ENCODE measurements at places on chromosomes 16 and 17. TPM values are rescaled to one million over a fixed set of nuclear protein-coding genes. Genes with fewer than 3 reads are reported as not detected.

- H3K27ac ChIP-seq = no peak overlapping the region
- no peak for DNase-seq
- no peak overlapping the region for H3K4me3 ChIP-seq
- no peaks in the 10 kb centered on the region for H3K27me3 ChIP-seq
- peaks cover 7% of the 10 kb centered on the region for H3K36me3 ChIP-seq
These were observed 10.9 kb upstream of the ADGRG3 start for GRCh38 chr16:57657228-57657627.

DNA sequence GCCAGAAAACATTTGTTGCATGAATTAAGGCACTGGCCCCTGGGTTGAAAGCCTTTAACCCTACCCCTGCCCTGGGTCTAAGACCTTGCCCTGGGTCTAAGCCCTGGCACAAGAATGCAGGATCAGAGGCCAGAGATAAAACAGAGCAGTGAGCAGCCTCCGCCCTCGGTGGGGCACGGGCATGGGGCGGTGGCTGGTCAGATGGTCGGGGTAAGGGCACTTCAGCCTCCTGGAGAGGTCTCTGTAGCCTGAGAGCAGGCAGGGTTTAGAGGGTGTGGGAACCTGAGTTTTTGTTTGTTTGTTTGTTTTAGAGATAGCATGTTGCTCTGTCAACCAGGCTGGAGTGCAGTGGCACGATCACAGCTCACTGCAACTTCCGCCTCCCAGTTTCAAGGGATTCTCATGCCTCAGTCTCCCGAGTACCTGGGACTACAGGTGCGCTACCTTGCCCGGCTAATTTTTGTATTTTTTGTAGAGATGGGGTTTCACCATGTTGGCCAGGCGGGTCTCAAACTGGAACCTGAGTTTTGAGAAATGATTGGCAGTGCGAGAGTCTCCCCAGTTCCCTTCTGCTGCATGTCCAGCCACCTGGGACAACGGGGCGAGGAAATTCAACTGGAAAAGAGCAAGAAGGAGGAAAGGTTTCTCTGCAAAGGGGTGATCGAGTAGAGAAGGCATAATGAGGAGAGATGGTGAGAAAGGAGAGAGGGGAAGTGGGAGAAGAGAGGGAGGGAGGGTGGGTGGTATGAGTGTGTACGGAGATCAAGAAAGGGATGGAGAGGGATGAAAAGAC is 27.7 kb downstream of the TNS4 start:
- H3K4me3 ChIP-seq = no peak overlapping the region
- peaks cover 39% of the 10 kb centered on the region for H3K4me1 ChIP-seq
- DNase-seq = no peak
- H3K36me3 ChIP-seq = no peaks in the 10 kb centered on the region
- no peak overlapping the region for H3K27ac ChIP-seq

GRCh38 chr17:79797492-79798298 is 818 bp upstream of the CBX8 start:
- H3K36me3 ChIP-seq = peaks cover 1% of the 10 kb centered on the region
- H3K27me3 ChIP-seq = peaks cover 26% of the 10 kb centered on the region
- H3K27ac ChIP-seq = no peak overlapping the region
- DNase-seq = no peak
- peaks cover 39% of the 10 kb centered on the region for H3K4me1 ChIP-seq
- H3K4me3 ChIP-seq = peak overlapping the region; percentile 79

DNA sequence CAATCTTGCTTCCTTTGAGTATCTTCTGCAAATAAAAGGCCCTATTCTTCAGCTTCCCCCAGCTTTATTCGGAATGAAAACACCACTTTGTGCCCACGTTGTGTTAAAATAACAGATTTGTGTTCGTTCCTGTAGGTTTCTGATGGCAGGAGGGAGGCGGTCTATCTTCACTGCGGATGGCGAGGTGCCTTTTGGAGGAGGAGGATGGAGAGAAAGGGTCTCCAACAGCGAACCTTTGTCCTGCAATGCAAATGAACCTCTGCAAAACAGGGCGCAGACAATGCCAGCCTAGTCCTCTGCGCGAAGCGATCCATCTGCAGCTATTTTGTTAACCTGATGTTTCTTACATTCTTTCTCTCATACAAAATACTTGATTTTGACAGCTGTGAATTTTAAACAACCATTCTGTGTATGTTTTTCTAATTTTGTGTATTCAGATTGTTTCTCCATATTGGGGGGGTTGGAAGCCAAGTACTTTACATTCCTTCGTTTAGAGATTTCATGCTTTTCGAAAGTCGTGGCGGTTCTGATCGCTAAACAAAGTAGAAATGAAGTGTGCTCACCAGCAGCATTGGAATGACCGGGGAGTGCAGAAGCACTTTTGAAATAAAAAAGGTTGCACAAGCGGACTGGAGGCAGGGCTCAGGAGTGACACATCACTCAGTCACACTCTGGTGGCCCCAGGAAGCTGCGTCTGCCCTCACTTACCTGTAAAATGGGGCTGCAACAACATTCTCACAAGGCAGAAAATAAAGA is 279.0 kb upstream of the IRX5 start:
- H3K36me3 ChIP-seq = no peaks in the 10 kb centered on the region
- no peak for DNase-seq
- H3K27me3 ChIP-seq = peaks cover 26% of the 10 kb centered on the region
- H3K4me1 ChIP-seq = peaks cover 17% of the 10 kb centered on the region
- no peak overlapping the region for H3K4me3 ChIP-seq

DNA sequence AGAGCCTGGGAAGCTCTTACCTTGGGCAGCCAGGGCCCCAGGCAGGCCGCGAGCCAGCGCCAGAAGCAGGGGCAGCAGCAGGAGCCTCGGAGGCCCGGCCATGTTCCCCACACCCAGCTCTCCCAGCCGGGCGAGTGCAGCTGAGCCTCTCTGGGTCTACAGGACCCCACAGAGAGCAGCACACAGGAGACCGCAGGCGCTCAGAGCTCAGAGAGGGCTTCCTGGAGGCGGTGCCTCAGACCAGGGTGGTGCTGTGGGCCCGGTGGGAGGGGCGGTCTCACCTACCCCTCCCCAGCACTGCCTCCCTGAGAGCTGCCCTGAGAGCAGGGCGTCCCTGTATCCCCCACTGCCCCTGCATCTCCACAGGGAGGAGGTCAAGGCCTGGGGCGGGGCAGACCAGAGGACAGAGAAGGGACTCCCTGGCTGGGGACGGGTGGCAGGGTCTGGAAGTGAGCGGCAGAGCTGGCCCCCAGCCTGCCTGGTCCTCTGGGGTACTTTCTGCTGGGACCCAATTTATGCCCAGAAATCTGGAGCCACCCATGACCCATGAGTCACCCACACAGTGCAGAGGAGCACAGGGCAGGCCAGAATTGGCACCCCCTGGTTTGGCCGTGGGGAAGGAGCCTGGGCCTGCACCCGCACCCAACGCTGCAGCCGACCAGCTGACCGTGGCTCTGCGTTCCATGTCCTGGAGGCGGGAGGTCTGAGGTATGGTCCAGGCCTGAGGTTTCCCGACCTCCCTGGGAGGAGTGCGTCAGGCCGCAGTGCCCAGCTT is at the start of gene CD7:
CD7 (minus strand) TSS at position 215 of the 775 bp plus-strand sequence; CDS start at position 102, 113 bp downstream.
- H3K27ac ChIP-seq = no peak within 1 kb of the TSS
- peaks cover 18% of the 10 kb centered on the region for H3K27me3 ChIP-seq
- H3K4me1 ChIP-seq = no peaks in the 10 kb centered on the region
- H3K4me3 ChIP-seq = no peak within 1 kb of the TSS
- no peak for DNase-seq

GRCh38 chr16:11474617-11475291 is 112.0 kb downstream of the LITAF start:
- no peak overlapping the region for H3K4me3 ChIP-seq
- no peaks in the 10 kb centered on the region for H3K36me3 ChIP-seq
- H3K27me3 ChIP-seq = peaks cover 26% of the 10 kb centered on the region

LGALS9 gene
- 2.9 TPM for total RNA-seq

DNA sequence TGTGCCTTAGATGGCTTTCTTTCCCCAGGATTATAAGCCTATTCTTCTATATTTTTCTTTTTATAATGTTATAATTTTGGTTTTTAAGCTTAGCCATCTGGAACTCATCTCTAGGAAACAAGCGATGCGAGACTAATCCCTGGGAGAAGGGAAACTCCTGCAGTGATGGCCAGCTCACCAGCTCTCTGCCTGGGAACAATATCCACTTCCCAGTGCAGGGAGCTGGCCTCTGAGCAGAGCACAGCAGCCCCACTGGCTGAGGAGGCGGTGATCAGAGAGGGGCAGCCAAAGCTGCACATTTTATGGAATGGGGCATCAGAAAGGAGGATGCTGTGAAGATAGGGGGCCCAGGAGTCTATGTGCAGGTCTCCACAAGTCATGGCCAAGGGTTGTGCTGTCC is 183.3 kb downstream of the LGALS9B start:
- H3K4me1 ChIP-seq = peaks cover 36% of the 10 kb centered on the region
- peak overlapping the region; percentile 75 for H3K27ac ChIP-seq
- no peaks in the 10 kb centered on the region for H3K27me3 ChIP-seq
- H3K36me3 ChIP-seq = peaks cover 19% of the 10 kb centered on the region

DNA sequence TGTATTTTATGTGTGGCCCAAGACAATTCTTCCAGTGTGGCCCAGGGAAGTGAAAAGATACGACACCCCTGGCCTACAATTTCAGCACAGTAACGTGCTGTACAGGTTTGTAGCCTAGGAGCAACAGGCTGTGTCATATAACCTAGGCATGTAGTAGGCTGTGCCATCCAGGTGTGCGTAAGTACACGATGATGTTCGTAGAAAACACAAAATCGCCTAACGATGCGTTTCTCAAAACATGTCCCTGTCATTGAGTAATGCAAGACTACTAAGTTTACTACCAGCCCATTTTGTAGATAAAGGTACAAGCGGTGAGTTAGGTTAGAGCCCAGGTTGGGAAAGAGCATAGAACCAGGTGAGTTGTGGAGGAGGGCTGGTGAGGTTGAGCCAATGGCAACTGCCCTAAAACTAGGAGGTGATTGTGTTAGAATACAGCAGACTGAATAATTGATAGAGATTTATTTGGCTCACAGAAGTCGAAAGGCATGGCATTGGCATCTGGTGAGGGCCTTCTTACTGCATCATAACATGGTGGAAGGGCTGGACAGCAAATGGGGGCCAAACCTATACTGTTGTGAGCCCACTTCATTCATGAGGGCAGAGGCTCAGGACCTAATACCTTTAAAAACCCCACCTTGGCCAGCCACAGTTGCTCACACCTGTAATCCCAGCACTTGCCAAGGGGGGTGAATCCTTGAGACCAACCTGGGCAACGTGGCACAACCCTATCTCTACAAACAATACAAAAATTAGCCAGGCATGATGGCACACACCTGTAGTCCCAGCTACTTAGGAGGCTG is 4.2 kb downstream of the EIF1 start:
- H3K27me3 ChIP-seq = no peaks in the 10 kb centered on the region
- peaks cover 33% of the 10 kb centered on the region for H3K36me3 ChIP-seq
- peak overlapping the region; percentile 74 for H3K27ac ChIP-seq

- H3K27ac ChIP-seq = no peak overlapping the region
- no peak overlapping the region for H3K4me3 ChIP-seq
- H3K27me3 ChIP-seq = no peaks in the 10 kb centered on the region
- no peaks in the 10 kb centered on the region for H3K36me3 ChIP-seq
- H3K4me1 ChIP-seq = no peaks in the 10 kb centered on the region
These were observed 62.3 kb upstream of the HS3ST2 start for GRCh38 chr16:22751685-22752084.

DNA sequence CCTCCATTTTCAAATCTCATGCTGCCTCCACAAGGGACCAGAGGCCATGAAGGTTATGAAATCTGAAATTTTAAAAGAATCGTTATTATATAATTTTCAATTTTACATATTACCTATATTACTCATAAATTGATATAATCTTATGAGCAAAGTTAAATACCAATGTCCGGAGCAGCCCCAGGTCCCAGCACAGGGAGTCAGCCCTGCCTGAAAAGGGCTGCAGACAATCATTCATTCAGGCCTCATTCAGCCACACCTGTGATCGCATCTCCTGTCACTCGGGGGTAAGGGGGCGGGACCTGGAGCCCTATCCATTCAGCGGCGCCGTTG is 172.5 kb downstream of the AHSP start:
- H3K36me3 ChIP-seq = peaks cover 6% of the 10 kb centered on the region
- H3K4me1 ChIP-seq = peaks cover 10% of the 10 kb centered on the region
- H3K27ac ChIP-seq = no peak overlapping the region
- peaks cover 13% of the 10 kb centered on the region for H3K27me3 ChIP-seq
- peak overlapping the region; percentile 85 for H3K4me3 ChIP-seq
- no peak for DNase-seq

C1QTNF1 gene
- 96.2 TPM for total RNA-seq

- DNase-seq = no peak
- H3K36me3 ChIP-seq = peaks cover 14% of the 10 kb centered on the region
- no peak overlapping the region for H3K27ac ChIP-seq
- H3K4me3 ChIP-seq = no peak overlapping the region
- no peaks in the 10 kb centered on the region for H3K27me3 ChIP-seq
- peaks cover 40% of the 10 kb centered on the region for H3K4me1 ChIP-seq
These were observed 2.4 kb downstream of the MIS12 start for GRCh38 chr17:5488752-5489151.

GRCh38 chr16:88382491-88383400 is at the start of gene ZNF469:
Gene ZNF469, plus strand, starts transcription at chr16:88382959. Its CDS starts 44,512 bp downstream, at chr16:88427471.
- peak within 1 kb of the TSS; percentile 80 for H3K4me3 ChIP-seq
- H3K27me3 ChIP-seq = no peaks in the 10 kb centered on the region
- peak; percentile 68 for DNase-seq
- H3K36me3 ChIP-seq = peaks cover 3% of the 10 kb centered on the region

DNA sequence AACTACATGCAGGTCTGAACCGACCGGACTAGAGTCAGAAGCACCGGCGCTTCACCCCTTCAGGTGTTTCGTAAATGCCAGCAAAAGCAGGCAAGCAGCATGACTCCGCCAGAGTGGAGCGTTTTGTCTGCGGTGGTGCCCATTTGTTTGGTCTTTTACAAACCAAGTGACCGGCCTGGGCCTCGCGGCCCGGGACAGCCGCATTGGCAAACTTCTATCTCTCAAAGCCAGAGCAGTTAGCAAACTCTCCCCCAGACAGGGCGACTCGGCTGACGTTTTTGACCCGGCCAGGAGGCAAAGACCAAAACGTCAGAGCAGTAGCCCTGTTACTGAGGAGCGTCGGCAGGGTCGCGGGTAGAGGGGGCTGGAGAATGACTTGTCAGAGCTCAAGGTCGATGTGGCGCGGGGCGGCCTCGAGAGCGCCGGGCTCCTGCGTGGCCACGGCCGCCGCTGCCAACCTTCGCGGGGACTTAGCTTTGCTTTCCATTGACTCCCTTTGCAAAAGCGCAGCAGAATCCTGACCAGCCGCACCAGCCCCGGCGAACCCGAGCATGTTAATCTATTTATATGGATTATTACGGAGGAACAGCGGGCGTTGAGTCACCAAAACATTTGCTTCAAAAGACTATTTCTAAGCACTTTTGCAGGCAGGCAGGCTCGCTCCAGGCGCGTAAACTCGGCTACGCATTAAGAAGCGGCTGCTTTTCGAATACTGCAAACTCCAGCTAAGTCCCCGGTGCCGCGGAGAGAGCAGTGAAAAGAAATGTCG is 763 bp upstream of the SOX9 start:
- no peak for DNase-seq
- H3K27me3 ChIP-seq = peaks cover 20% of the 10 kb centered on the region
- H3K36me3 ChIP-seq = peaks cover 11% of the 10 kb centered on the region
- H3K4me3 ChIP-seq = peak overlapping the region; percentile 98
- peaks cover 53% of the 10 kb centered on the region for H3K4me1 ChIP-seq
- H3K27ac ChIP-seq = peak overlapping the region; percentile 49

- DNase-seq = no peak
- no peak overlapping the region for H3K27ac ChIP-seq
- H3K36me3 ChIP-seq = no peaks in the 10 kb centered on the region
- peaks cover 29% of the 10 kb centered on the region for H3K4me1 ChIP-seq
These were observed 116.5 kb downstream of the CMIP start for GRCh38 chr16:81560979-81561657.

- no peak overlapping the region for H3K4me3 ChIP-seq
- no peak for DNase-seq
- H3K4me1 ChIP-seq = peaks cover 5% of the 10 kb centered on the region
- peaks cover 5% of the 10 kb centered on the region for H3K27me3 ChIP-seq
- no peaks in the 10 kb centered on the region for H3K36me3 ChIP-seq
These were observed 59.5 kb upstream of the IRX3 start for GRCh38 chr16:54346041-54346440.

GRCh38 chr16:51184702-51185433 is 33.8 kb upstream of the SALL1 start:
- H3K27ac ChIP-seq = no peak overlapping the region
- DNase-seq = no peak
- H3K4me1 ChIP-seq = no peaks in the 10 kb centered on the region
- H3K4me3 ChIP-seq = no peak overlapping the region
- H3K27me3 ChIP-seq = peaks cover 15% of the 10 kb centered on the region

FNDC8 gene
- total RNA-seq = not detected
